ENCODE measurements at places on chromosomes 4 and X.

GRCh38 chr4:36111172-36111571, 133.1 kb downstream of the ARAP2 start:
- no peak for DNase-seq

DNA sequence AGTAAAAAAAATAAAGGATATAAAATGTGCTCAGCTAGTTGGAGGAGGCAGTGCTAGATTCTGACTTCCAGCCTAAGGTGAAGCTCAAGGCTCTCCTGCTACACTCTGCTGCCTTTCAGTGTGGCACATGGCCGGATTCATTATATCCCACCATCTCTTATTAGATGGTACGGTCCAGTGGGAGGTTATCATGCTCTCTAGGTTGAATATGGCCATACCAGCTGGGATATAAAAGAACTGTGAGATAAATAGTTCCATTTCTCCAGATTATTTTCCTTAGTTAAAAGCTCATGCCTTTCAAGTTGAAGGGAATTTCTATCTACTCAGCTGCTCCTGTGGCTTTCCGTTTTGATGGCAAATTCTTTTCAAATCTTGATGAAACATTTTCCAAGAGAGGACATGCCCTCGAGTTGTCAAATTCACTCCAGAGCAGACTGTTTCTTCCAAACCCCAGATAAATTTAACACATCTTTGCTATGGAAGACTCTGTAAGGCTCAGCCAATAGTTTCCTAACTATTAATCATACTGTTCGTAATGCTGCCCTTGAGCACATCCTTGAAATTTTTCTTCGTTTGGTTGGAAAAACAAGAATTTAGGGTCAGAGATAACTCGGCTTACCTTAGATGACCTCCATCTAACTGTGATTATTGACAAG, 2.2 kb upstream of the MGARP start:
- DNase-seq = no peak

DNA sequence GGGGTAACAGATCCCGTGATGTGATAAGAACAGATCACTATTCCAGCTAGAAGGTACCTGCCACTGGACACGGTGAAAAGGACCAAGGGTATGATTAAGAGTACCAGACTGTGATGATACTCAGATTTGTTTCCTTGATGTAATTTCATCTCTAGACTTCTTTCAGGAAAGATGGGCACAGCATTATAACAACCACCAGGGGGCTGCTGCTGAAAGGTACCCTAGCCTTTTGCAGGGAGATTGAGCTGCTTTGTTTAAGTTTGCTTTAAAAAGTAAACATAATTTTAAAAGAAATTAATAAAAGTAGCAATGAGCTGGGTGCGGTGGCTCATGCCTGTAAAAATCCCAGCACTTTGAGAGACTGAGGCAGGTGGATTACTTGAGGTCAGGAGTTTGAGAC, 145.4 kb downstream of the EMCN start:
- no peak for DNase-seq

- DNase-seq = no peak
Measured at GRCh38 chrX:13298836-13299235, 21.0 kb downstream of the ATXN3L start.
